ENCODE measurements at places on chromosomes 11 and 22.

DNA sequence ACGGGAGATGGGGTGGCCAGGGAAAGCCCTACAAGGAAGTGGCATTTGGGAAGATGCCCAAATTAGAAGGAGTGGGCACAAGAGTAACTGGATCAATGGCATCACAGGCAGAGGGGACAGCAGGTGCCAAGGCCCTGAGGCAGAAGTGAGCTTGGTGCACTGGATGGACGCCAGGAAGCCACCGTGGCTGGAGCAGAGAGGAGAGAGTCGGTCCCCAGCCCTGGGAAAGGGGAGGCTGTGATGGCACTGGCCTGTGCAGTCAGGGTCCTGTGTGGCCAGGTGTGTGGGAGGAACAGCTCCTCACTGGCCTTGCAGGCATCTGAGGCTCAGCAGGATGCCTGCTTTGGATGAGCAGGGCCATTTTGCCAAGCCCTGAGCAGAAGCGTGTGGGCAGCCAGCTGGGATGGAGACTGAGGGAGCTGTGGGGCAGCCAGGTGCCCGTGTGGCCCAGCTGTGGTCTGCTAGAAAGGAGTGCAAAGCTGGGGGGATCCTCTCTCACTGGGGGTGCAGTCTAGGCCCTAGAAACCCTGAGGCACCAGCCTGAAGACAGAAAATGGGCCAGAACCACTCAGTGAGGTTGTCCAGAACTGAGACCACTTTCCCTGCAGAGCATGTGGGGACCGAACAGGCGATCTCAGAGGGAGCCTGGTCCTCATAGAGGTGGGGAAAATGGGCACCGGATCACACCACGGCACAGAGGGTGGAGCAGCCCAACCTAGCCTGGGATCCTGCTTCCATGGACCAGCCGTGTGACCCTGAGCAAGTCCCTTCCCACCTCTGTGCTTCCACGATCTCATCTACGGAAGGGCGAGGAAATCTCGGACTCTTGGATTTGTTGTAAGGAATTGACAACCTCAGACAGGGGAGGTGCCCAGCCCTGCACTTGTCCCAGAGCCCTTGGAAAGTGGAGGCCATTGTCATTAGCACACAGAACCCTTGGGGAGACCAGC is 78.6 kb upstream of the RTL6 start:
- DNase-seq = no peak

GRCh38 chr22:35660291-35661127 is 12.3 kb downstream of the APOL6 start:
- peak; percentile 60 for DNase-seq

GRCh38 chr11:83255366-83255765 is 30.8 kb downstream of the CCDC90B start:
- no peak for DNase-seq

- DNase-seq = no peak
These were observed 40.3 kb downstream of the JHY start for GRCh38 chr11:122922893-122923292.

GRCh38 chr11:134543645-134544044 is 131.6 kb upstream of the B3GAT1 start:
- DNase-seq = no peak

GRCh38 chr22:29342577-29343312 is 27.2 kb upstream of the RASL10A start:
- no peak for DNase-seq

DNA sequence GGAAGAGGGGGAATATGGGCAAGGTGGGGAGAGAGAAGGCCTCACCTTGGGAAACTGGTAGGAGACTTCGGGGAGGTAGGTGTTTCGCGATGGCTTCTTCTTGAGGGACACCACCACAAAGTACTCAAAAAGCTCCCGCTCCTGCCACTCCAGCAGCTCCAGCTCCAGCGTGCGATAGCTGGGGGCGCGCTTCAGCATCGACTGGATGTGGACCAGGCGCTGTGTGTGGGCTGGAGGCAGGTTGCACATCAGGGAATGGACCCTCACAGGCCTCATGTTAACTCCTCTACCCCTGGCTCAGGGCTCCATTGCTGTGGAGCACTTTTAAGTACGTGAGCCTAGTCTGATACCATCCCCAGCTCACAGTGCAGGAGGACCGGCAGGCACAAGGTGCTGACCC is 29.9 kb downstream of the RPL27A start:
- DNase-seq = no peak
